ENCODE measurements at places on chromosomes 7 and 10.
A peak's percentile ranks its signal among the peaks of the same experiment; 100 is the strongest.

- DNase-seq = no peak
These were observed 70.1 kb downstream of the VPS41 start for GRCh38 chr7:38838725-38839385.

DNA sequence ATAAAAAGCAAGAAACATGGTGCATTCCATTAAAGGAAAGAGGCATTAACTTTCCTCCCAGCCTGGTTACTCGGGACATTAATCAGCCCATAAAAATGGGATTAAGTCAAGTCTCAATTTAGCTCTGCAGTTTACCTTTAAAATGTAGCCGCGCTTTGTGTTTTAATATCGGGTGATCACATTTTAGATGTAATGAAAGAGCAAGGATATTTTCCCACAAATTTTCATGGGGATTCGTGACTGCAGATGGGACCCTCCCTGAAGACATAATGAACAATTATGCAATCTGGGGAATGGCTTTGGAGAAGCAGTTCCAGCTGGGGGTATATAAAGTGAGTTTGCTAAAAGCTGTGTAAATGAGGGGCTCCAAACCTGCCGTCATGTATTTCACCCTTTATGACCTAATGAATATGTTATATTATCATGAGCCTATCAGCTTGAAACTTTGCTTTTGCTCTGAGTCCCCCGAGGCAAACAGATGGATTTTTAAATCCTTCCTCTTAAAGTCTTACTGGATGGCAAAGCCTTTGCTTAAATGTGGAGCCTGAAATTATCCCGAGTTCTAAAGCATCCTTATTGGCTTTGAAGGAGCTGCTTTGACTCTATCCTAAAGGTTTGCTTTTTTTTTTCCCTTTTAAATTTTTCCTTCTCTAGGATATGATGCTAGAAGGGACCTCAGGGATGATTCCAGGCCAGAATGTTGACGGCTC lies 31.8 kb downstream of the BAMBI start:
- DNase-seq = no peak

GRCh38 chr10:112565434-112566053 lies 118.5 kb downstream of the VTI1A start:
- no peak for DNase-seq

- no peak for DNase-seq
These were observed 52.0 kb upstream of the PPP1R3C start for GRCh38 chr10:91684841-91685240.

DNA sequence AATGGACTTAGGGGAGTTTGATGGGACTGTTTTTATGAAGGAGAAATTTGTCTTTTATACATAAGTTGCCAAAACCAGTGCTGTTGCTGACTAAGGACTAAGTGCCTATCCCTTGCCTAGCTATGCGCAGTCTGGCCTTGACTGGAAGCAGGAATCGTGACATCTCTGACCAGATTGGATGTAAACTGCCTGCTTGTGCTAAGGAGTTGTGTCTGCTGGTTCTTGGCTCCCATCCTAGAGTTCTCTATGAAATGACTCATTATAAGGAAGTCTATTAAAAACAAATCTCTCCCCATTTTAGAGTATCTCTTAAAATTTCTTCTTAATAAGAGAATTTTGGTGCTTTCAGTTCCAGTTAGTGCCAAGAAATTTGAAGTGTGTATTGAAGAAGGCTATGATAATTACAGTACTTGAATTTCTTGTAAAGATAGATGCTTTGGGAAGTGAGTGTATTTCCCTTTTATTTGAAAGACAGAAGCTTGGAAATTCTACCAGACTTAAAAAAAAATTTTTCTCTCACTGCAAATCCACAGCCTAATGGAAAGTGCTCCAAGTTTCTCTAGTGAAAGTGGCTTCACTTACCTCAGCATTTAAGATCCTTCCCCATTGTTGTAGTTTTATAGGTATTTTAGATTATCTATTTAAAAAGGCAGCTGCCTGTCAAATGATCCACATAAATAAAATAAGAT lies 77.6 kb downstream of the BICC1 start:
- no peak for DNase-seq

- DNase-seq = no peak
These were observed 14.8 kb downstream of the MYL10 start for GRCh38 chr7:101614098-101614938.

- no peak for DNase-seq
These were observed 2.3 kb upstream of the NRP1 start for GRCh38 chr10:33336582-33337325.

DNA sequence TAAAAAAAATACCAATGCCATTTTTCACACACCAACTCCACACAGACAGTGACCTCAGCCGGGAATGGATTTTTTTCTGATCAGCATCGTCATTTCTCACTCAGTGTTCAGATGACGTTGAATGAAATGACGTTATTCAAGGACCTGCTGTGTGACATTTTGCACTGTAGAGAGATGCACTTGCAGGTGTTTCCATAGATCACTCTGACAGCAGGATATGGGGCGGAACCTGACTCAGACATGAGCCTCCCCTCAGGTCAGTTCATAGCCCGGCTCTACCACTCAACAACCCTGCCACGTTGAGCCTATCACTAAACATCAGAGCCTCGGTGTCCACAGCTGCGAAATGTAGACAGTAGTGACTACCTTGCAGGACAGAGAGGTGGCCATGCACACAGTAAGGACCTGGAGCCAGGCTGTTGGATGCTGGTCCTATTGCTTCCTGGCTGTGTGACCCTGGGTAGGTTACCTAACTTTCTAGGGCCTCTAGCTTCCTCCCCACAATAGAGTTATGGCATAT lies 41.4 kb upstream of the ANTXRL start:
- no peak for DNase-seq

DNA sequence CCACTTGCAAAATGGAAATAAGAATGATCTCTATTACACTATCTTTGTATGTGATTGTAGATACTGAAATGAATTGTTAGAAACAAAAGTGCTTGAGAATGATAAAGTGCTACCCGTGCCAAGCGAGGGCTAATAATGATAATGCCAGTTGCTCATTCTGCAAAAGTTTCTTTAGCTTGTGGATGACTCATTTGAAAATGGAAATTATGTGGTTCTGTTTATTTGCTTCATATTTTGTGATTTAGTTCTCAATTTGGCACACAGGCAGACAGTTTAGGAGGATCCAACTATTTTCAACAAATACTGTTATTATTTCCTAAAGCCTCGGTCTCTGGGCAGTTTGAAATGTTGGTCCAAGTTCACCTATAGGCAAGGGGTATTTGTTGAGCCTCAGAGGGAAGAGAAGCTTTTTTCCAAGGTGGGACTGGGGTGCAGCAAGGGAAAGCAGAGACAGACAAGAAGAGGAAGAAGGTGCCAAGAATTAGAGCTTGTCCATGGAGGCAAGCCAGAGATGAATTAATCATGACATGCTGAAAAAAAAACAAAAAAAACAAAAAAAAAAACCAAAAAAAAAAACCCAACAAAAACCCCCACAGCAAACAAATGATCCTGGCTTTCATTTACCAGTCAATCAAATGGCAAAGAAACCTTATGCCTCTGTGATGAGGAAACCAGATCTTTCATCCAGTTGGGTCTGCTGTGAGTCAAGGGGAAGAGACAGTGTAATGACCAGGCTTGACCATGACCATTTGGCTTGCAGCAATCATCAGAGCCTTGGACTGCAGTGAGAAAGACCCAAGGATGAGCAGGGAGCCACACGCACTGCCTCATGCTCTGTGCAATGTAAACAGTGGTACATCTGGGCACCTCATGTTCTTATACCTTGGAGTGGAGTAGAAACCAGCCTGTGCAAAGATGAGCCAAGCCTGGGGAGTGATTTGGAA lies 285.0 kb upstream of the HABP2 start:
- no peak for DNase-seq

GRCh38 chr10:123570898-123571515 lies 95.1 kb upstream of the GPR26 start:
- DNase-seq = no peak

- DNase-seq = peak; percentile 11
These were observed 553 bp downstream of the VDAC2 start for GRCh38 chr10:75211007-75211691.

GRCh38 chr7:98621573-98622482 lies 4.7 kb downstream of the NPTX2 start:
- no peak for DNase-seq

GRCh38 chr10:62373995-62374861 lies at the start of gene ZNF365:
Gene ZNF365, plus strand, starts transcription at chr10:62374369. Its CDS starts 1,825 bp downstream, at chr10:62376194.
- DNase-seq = peak; percentile 35

- DNase-seq = no peak
These were observed 4.5 kb downstream of the FGF8 start for GRCh38 chr10:101771380-101771779.

DNA sequence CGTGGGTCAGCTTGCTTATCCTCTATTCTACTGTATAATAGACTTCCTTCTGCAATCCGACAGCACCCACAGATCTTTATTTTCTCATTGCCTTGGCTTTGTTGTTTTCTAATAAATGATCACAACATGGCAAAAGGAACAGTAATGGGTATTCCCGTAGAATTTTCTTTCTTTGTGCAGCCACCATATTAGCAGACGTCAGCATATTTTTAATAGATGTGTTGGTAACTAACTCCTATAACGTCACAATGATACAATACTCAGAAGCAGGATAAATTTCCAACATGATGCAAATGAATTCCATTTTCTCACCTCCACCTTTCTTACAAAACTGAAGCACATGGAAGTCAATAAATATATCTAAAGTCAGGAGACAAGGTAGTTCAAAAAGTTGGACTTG lies 617.6 kb downstream of the MAGI2 start:
- no peak for DNase-seq

- no peak for DNase-seq
These were observed 947.3 kb downstream of the IPMK start for GRCh38 chr10:57320416-57320815.

DNA sequence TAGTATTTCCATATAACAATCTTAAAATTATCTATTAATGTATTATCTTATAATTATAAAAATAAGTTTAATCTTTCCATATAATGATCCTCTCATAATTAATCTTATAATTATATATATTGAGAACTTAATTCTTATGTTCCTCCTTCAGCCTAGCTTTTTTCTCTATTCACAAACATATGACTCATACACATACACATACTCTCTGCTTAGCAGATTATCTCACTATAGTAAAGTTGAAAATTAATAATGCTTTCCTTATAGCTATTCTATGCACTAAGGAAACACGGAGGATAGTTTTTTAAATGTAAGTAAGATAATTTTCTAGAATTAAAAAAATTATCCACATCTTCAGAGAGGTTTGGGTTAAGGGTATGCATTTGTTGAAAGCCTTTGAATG lies 47.7 kb upstream of the ITGB8 start:
- DNase-seq = no peak

GRCh38 chr10:11837372-11838161 lies 14.4 kb downstream of the PROSER2 start:
- no peak for DNase-seq

GRCh38 chr10:58579011-58579655 lies 66.5 kb downstream of the BICC1 start:
- no peak for DNase-seq

DNA sequence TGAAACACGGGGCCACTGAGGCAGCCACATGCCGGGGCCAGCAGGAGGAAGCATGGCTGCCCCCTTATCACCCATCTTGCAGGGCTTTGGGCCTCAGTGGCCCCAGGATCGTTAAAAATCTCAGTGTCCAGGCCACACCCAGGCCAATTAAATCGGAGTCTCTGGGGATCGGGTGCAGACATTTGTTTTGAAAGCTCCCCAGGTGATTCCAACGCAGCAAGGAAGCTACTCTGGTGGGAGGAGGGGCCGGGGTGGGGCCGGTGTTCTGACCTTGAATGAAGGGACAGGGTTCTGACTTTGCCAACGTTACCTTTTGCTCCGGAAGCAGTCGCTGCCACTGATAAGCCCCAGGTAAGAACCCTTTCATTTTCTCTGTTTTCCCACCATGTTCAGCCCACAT lies 412.3 kb upstream of the FOXK1 start:
- no peak for DNase-seq

DNA sequence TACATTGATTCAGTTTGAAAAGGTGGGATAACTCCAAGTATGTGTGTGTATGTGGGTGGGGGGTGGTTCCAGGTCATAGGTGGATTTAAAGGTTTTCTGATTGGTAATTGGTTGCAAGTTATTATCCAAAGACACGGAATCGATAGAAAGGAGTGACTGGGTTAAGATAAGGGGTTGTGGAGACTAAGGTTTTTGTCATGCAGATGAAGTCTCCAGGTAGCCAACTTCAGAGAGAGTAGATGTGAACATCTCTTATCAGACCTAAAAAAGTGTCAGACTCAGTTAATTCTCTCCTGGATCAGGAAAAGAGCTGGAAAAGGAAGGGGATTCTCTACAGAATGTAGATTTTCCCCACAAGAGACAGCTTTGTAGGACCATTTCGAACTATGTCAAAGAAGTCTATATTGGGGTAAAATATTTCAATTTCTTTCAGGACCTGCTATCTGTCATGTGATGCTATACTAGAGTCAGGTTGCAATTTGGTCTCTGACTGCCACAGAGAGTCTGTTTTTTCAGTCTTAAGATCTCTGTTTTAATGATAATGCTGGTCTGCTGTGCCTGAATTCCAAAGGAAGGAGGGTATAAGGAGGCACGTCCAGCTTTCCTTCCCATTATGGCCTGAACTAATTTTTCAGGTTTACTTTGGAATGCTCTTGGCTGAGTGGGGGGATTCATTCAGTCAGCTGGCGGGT lies 3.6 kb downstream of the C7orf57 start:
- DNase-seq = no peak

GRCh38 chr7:48390388-48391327 lies 219.4 kb downstream of the ABCA13 start:
- DNase-seq = no peak

DNA sequence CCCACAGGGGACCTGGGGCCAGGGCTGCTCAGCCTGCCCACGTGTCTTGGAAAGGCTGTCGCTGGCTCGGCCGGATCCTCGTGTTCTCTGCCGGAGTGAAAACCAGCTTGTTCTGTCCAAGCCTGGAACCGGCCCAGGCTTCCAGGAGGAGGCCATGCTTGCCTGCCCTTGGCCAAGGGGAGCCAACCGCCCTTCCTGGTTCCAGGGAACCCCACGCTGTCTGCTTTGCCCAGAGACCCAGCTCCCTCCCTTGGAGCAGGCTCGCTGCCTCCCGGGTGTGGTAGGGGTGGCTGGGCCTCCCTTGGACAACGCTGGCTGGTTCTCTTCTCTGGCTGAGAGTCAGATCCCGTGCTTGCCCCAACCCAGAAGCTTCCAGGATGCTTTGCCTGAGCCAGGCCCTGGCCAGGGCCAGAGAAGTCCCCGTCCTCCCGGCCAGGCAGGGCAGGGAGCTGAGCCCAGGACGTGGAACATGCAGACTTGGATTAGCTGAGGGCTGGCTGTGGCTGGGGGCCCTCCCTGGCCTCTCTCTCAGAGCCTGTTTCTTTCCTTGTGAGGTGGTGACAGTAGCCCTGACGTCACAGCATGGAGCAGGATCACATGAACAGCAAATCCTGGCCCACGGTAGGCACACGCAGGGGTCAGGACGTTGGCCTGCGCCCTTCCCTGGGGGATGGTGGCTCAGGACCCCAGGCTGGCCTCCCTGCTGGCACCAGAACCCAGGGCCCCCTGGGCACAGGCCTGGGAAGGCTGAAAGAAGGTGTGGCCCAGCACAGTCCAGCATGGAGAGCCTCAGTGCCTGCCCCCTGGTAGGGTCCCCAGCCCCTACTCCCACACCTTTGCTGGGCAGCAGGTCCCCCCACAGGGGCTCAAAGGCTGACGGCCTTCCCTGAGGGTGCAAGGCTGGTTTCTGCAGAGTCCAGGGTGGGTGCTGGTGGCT lies 67.5 kb downstream of the PWWP2B start:
- no peak for DNase-seq

- no peak for DNase-seq
These were observed 4.3 kb upstream of the EIF3A start for GRCh38 chr10:119084896-119085295.

Measured in stimulated activated CD4-positive, alpha-beta T cell treated with anti-CD3 and anti-CD28 coated beads, Interleukin-12 subunit alpha, Interleukin-12 subunit beta, amount 100 ng/mL, for 48 hours (primary cell).